ENCODE measurements at places on chromosomes 3 and 15. TPM values are rescaled to one million over a fixed set of nuclear protein-coding genes. Genes with fewer than 3 reads are reported as not detected.

DNA sequence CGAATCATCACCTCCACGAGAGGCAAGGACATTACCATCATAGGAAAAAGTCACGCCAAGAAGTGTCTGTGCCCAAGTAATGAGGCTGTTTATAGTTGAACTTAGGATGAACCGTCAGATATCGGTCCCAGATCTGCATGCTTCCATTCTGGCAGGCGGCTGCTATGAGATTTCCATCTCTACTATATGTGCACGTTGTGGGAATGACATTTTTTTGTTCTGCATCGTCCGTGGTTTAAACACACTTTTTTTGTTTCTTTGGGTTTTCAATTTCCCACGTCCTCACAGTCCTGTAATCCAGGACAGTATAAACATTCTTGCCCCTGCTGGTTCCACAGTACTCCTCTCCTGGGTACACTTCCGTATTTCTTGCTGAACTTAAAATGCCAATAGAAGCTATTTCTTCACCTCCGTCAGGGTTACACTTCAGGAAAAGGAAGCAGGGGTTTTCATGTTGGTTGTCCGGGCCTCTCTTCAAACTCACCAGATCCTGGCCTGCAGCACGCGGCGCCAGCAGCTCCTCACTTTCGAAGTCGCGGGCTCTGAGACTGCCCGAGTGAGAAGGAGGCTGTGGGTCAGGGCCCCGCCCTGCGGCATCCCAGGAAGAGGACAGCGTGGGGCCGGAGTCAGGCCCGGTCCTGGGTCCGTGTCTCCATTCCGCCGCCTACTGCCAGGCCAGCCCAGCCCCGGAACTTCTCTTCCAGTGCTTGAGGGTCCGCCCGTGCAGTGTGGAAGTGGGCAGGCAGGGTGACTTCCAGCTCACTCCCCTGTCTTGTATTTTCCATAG is 9.8 kb upstream of the TM4SF4 start:
- DNase-seq = no peak

DNA sequence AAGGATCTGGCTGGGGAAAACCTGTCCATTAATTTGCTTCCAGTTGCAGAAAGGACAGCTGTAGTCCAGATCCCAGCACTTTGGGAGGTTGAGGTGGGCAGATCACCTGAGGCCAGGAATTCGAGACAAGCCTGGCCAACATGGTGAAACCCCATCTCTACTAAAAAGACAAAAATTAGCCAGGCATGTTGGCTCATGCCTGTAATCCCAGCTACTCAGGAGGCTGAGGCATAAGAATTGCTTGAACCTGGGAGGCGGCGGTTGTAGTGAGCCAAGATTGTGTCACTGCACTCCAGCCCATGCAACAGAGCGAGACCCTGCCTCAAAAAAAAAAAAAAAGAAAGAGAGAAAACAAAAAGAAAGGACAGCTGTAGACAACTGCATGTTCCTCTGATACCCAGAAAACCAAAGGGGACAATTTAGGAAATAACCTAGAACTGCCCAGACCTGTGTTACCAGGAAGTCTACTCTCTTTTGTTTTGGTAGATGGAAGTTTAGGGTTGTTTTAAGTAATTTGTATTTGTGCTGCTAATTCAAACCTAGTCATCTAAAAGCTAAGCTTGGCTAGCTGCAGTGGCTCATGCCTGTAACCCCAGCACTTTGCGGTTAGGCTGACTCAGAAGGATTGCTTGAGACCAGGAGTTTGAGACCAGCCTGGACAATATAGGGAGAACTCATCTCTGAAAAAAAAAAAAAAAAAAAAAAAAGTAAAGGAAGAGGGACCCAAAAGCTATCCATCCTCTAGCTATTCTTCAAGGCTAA is 22.7 kb downstream of the EXD1 start:
- no peak for DNase-seq

- DNase-seq = no peak
Measured at GRCh38 chr3:188400494-188401243, 246.7 kb downstream of the LPP start.

DNA sequence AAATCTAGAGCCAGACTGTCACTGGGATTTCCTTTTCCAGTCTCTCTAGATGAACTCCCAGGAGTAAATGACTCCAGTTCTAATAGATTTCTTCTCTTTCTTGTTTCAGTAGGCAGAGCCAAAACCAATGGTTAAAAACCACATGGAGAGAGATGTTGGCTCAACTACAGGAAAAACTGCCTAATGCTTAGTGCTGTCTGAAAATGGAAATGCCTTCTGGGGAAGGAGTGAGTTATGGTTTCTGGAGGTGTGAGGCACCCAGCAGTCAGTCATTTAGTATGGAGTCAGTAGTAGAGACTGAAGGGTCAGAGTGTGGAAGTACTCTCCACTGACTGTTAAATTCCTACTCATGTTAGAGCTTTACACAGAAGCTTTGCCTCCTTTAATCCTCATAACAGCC is 136.7 kb downstream of the CCNL1 start:
- no peak for DNase-seq

GRCh38 chr3:158713094-158713499 is 19.2 kb downstream of the RARRES1 start:
- no peak for DNase-seq

DNA sequence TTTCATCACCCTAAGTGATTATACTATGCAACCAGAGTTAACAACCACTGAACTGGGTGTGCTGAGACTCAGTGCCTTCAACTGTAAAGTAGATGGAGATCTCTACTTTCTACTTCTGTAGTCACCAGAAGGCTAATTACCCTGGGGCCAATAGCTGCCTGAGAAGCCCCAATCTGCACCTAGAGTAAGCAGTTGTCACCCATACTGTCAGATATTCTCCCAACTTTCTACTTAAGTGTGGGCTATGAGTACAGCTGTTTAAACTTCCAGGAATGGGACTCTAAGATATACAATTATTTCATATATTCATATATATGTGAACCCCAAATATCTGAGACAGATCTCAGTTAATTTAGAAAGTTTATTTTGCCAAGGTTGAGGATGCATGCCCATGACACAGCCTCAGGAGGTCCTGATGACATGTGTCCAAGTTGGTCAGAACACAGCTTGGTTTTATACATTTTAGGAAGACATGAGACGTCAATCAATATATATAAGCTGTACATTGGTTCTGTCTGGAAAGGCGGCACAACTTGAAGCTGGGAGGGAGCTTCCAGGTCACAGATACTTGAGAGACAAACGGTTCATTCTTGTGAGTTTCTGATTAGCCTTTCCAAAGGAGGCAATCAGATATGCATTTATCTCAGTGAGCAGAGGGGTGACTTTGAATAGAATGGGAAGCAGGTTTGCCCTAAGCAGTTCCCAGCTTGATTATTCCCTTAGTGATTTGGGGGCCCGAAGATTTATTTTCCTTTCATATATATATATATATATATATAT is 41.9 kb downstream of the CCNL1 start:
- no peak for DNase-seq

- no peak for DNase-seq
Measured at GRCh38 chr3:187310226-187310625, 18.7 kb upstream of the MASP1 start.

- no peak for DNase-seq
Measured at GRCh38 chr3:25423780-25424588, 4.1 kb upstream of the RARB start.

- no peak for DNase-seq
Measured at GRCh38 chr3:193869221-193870201, 266.4 kb upstream of the HES1 start.

PCOLCE2 gene
- 2.0 TPM for total RNA-seq

CFAP44 gene
- total RNA-seq = 5.4 TPM

FETUB gene
- 0.09 TPM for total RNA-seq

PPP2R3A gene
- 0.80 TPM for total RNA-seq

PLSCR2 gene
- total RNA-seq = 0.28 TPM

ACSBG1 gene
- total RNA-seq = 7.9 TPM
